ENCODE measurements at places on chromosomes 4 and X.

GRCh38 chr4:21749924-21750323 lies 198.6 kb downstream of the KCNIP4 start:
- H3K27me3 ChIP-seq, result no peaks in the 10 kb centered on the region
- DNase-seq, result no peak
- H3K4me3 ChIP-seq, result no peak overlapping the region
- no peaks in the 10 kb centered on the region for H3K36me3 ChIP-seq

GRCh38 chr4:81503586-81503985 lies 31.9 kb upstream of the RASGEF1B start:
- no peaks in the 10 kb centered on the region for H3K27me3 ChIP-seq
- H3K4me3 ChIP-seq, result no peak overlapping the region
- H3K27ac ChIP-seq, result no peak overlapping the region

DNA sequence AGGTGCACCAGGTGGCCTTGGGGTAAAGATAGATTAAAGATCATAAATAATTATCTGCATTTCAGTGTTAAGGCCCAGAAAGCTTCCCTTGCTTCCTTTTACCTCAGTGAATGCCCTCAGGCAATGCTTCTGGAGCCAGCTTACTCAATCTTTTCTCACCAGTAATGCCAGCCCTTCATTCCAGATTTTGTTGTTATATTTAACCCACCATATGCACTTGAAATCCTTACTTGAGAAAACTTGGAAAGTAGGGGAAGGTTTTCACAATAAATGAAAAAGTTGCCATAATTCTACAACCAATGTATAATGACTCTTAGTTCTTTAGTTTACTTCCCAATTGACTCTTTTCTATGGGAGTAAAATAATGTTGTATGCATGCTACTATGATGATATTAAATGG lies 17.1 kb upstream of the PBDC1 start:
- H3K36me3 ChIP-seq, result no peaks in the 10 kb centered on the region
- DNase-seq, result no peak
- H3K27me3 ChIP-seq, result no peaks in the 10 kb centered on the region
- no peaks in the 10 kb centered on the region for H3K4me1 ChIP-seq
- no peak overlapping the region for H3K4me3 ChIP-seq

- H3K27ac ChIP-seq, result no peak overlapping the region
- no peaks in the 10 kb centered on the region for H3K4me1 ChIP-seq
- H3K4me3 ChIP-seq, result no peak overlapping the region
- H3K36me3 ChIP-seq, result no peaks in the 10 kb centered on the region
Observed at GRCh38 chr4:34649716-34650115, 1594.6 kb downstream of the ARAP2 start.

DNA sequence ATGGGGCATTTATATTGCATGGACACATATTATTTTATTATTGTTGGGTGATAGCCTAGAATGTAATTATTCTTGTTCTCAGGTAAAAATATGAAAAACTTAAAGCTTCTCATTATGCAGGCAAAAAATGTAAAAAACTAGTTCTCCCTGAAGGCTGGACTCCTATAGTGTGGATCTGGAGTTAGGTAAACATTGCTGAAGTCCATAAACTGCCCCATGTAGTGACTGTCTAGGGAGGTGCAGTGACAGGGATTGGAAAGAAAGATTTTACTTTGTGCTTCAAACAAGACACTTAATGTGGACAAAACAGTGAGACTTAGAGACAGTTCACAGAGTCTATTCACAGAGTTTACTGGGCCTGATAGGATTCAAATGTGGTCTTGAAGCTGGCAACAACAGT lies 17.0 kb downstream of the ADH6 start:
- H3K27ac ChIP-seq, result no peak overlapping the region
- no peaks in the 10 kb centered on the region for H3K27me3 ChIP-seq
- no peak for DNase-seq
- no peak overlapping the region for H3K4me3 ChIP-seq

DNA sequence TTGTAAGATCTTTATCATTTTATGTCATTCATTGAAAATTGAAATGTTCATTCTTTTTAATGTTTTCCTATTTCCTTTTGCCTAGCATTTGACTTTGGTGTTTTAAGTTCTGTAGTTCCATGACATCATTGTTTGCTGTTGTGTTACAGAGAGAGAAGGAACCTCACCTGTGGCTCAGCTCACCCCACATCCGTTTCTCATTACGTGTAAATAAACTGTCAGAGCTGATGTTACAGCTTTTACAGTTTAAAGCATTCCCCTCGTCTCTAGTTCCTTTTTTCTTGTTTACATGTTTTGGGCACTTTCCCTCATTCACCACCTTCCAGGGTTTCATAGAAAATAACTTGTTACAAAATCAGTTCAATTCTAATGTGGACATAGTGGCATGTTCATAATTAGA lies 137.2 kb downstream of the FNIP2 start:
- H3K27ac ChIP-seq, result no peak overlapping the region
- H3K4me3 ChIP-seq, result no peak overlapping the region
- DNase-seq, result no peak
- H3K27me3 ChIP-seq, result no peaks in the 10 kb centered on the region

DNA sequence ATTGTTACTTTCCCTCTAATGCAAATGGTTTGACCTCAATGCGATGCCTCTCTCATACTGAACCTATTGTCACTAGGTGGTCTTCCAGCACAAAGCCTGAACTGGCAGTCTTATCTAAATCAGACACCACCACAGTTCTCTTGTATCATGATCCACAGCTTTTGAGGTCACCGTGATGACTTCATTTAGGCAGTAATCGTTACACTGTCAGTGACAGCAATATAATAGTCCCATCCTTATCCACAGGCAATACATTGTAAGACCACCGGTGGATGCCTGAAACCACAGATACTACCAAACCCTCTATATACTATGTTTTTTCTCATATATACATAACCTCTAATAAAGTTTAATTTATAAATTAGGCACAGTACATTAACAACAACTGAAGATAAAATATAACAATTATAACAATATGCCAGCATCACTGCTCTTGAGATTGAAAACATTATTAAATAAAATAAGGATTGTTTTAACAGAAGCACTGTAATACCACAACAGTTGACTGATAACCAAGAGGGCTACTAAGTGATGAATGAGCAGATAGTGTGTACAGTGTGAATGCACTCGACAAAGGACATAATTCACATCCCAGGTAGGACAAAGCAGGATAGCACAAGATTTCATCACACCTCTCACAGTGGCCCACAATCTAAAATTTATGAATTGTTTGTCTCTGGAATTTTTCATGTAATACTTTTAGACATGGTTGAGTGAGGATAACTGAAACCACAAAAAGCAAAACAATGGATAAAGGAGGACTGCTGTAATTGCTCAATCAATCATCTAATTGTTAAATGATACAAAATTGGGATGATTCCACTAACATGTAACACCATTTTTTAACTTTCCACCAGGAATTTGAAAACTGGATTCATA lies 419.4 kb downstream of the CENPC start:
- H3K36me3 ChIP-seq, result no peaks in the 10 kb centered on the region
- no peak overlapping the region for H3K4me3 ChIP-seq
- no peaks in the 10 kb centered on the region for H3K4me1 ChIP-seq
- no peak overlapping the region for H3K27ac ChIP-seq
- H3K27me3 ChIP-seq, result no peaks in the 10 kb centered on the region

- no peaks in the 10 kb centered on the region for H3K4me1 ChIP-seq
- DNase-seq, result no peak
- no peaks in the 10 kb centered on the region for H3K36me3 ChIP-seq
- no peaks in the 10 kb centered on the region for H3K27me3 ChIP-seq
Observed at GRCh38 chr4:4637710-4638109, 95.9 kb upstream of the STX18 start.

DNA sequence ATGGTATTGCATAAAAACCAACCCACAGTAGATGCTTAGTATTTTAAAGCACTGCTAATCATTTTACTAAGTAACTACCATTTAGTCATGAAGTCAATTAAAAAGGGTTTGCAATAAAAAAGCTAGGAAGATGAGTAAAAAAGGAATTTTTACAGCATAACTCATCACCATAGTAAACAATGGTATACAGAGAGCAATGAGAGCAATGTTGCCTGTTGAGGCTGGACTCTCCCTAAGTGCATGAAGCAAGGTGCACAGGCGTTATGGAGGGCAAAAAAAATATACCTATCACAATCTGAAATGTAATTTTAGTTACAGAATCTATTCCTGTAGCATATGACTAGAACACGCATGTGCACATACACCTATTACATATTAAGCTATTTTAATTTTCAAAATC lies 129.6 kb upstream of the BMP3 start:
- H3K27ac ChIP-seq, result no peak overlapping the region
- H3K36me3 ChIP-seq, result no peaks in the 10 kb centered on the region
- no peaks in the 10 kb centered on the region for H3K4me1 ChIP-seq
- no peak overlapping the region for H3K4me3 ChIP-seq

GRCh38 chr4:15314974-15315373 lies 112.9 kb upstream of the C1QTNF7 start:
- no peak for DNase-seq
- H3K4me3 ChIP-seq, result no peak overlapping the region
- H3K27me3 ChIP-seq, result no peaks in the 10 kb centered on the region

GRCh38 chrX:45888518-45888917 lies 656.7 kb downstream of the ZNF674 start:
- no peaks in the 10 kb centered on the region for H3K4me1 ChIP-seq
- no peak overlapping the region for H3K27ac ChIP-seq
- no peak overlapping the region for H3K4me3 ChIP-seq

DNA sequence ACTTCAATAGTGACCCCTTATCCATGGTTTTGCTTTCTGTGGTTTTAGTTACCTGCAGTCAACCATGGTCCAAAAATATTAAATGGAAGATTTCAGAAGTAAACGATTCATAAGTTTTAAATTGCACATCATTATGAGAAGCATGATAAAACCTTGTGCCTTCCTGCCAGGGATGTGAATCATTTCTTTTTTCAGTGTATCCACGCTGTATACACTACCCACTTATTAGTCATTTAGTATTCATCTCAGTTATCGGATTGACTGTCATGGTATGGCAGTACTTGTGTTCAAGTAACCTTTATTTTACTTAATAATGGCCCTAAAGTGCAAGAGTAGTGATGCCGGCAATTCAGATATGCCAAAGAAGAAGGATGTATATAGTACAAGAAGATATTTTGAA lies 37.7 kb upstream of the TASL start:
- no peaks in the 10 kb centered on the region for H3K27me3 ChIP-seq
- H3K27ac ChIP-seq, result no peak overlapping the region
- DNase-seq, result no peak
- peaks cover 5% of the 10 kb centered on the region for H3K4me1 ChIP-seq
- H3K4me3 ChIP-seq, result no peak overlapping the region
- H3K36me3 ChIP-seq, result no peaks in the 10 kb centered on the region

DNA sequence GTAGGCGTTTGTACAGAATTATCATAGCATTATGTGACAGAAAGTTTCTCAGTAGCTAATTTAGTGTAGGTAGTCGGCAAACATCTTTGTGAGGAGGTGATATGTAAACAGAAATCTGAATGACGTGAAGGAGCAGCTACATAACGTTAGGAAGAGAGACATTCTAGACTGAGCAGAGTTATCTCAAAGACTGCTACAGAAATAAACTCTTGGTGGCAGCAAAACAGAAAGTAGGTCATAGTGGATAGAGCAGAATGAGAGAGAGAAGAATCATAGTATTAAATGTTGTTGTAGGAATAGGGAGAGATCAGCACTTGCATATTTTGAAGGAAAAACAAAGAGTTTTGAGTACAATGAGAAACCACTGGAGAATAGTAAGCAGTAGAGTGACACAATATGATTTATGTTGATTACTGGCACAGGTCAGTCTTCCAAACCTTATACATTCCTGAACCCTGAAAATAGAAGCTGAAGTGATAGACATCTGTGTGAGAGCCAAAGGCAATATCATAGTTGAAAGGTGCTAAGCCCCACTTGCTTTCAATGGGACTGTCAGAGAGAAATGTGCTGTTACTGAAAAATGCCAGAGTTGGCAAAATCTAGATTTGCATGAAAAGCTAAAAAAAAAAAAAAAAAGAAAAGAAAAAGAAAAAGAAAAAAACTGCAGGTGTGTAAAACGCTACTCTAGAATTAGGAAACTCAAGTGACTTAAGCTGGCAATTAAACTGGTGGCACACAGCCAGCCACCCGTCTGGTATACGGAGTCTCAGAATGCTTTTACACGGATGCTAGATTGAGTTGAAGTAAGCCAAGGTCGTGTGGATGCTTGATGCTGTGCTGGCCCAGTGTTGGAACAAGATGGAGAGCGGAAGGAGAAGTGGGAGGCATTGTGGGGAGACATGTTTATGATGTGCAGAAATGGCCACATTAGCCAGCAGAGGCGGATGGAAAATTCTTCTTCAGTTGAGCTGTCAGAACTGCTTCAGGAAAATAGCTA lies 750.2 kb upstream of the HS3ST1 start:
- H3K36me3 ChIP-seq, result no peaks in the 10 kb centered on the region
- H3K4me1 ChIP-seq, result no peaks in the 10 kb centered on the region
- H3K27ac ChIP-seq, result no peak overlapping the region
- H3K4me3 ChIP-seq, result no peak overlapping the region
- H3K27me3 ChIP-seq, result no peaks in the 10 kb centered on the region
- DNase-seq, result no peak

- no peak for DNase-seq
- H3K4me1 ChIP-seq, result peaks cover 30% of the 10 kb centered on the region
- H3K27ac ChIP-seq, result peak overlapping the region; percentile 93
- H3K27me3 ChIP-seq, result no peaks in the 10 kb centered on the region
- H3K36me3 ChIP-seq, result no peaks in the 10 kb centered on the region
Observed at GRCh38 chrX:68997911-68998310, 167.3 kb downstream of the PJA1 start.

- H3K27me3 ChIP-seq, result no peaks in the 10 kb centered on the region
- DNase-seq, result no peak
- no peaks in the 10 kb centered on the region for H3K4me1 ChIP-seq
Observed at GRCh38 chr4:158277558-158277957, 67.3 kb downstream of the TMEM144 start.

DNA sequence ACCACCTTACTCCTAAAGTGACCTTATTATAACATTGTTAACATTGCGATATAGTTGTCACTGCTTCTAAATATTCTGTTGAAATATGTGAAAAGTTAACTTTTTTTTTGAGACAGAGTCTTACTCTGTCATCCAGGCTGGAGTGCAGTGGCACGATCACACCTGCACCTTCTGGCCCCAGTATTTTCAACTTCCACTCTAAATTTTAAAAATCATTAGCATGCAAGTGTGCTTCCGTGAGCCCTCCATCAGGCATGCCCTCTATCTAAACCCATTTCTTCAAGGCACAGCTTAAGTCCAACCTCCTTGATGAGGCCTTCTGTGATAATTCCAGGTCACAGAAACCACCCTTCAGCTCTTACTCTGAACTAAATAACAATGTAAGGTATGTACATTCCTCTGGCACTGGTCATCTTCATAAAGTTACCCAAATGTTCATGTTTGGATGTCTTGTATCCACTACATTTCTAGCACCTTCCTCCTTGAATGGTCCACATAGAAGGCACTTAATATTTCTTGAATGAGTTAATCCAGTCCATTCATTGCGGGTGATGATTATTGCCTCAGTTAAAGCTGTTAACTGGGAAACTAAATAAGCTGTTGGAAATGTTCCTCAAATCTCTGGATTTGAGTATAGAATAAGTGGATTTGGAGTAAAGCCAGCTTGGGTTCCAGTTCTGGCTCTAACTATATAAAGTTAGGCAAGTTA lies 38.6 kb upstream of the TMEM131L start:
- H3K36me3 ChIP-seq, result no peaks in the 10 kb centered on the region
- no peak overlapping the region for H3K4me3 ChIP-seq
- H3K27ac ChIP-seq, result no peak overlapping the region
- H3K4me1 ChIP-seq, result peaks cover 3% of the 10 kb centered on the region

Data from keratinocyte (primary cell).